ENCODE measurements at places on chromosomes 1 and 21.
A peak's percentile ranks its signal among the peaks of the same experiment; 100 is the strongest.

DNA sequence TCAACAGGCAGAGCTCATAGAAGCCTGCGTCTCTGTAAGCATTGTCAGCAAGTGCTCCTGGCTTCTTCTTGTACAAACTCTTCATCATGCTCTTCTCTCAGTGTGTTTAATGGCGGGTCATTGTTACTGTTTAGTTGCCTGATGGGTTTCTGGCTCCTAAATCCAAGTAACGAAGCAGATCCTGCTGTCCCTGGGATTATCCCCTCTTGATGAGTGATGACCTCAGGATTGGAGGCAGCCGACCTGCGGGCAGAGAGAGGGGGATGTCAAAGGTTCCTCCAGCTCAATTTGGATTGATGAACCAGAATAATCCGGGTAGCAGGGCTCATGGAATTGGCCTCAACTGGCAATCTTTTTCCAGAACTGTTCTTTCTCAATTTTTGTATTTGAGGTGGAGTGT, 66.1 kb upstream of the BARHL2 start:
- DNase-seq = no peak

DNA sequence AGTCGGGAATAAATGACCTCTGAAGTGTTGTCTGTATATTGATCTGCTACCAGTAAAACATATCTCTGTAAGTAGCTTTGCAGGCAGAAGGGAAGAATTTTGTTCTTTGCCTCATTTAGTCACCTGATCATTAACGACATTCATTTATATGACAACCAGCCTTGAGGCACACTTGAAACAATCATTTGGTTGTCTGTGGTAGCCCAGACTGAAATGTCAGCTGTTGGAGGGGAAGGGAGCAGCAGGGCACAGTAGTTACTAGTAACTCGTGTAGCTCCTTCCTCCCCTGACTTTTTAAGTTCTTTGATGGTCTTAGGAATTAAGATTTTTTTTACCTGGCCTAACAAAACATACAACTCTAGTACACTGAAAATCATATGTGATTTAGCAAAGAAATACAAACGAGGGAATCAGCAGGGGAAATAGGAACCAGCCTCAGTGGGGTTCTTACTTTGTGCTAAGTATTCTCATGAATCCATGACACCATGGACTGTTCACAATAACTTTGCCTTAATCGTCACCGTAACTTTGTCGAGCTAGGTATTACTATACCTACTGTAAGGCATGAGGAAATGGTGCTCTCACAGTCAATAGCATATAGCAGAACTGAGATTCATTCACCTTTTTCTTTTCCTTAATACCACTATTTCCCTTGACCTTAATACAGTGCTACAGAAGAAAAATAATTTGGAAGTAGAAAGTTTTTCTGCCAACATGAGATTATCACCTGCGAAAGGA, 6.4 kb downstream of the IL12RB2 start:
- DNase-seq = no peak

GRCh38 chr21:44704636-44705001, 6.8 kb downstream of the TSPEAR start:
- DNase-seq = no peak

- no peak for DNase-seq
Measured at GRCh38 chr1:208048904-208049303, 138.0 kb upstream of the CD34 start.

DNA sequence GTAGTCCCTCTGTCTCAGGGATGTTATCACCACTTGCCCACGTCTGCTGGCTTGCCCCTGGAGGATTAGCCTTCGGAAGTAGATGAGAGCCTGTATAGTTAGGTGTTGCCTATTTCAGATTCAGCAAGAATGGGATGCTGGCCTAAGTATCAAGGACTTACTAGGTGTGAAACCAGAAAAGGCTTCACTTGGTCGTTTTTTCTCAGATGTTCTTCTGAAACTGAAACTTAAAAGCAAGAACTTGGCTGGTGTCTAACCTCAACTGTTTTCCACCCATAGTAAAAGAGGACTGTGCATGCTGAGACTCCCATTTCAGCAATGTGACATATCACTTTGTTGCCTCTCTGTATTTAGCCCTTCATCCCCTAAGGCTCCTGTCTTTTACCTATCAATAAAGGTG, 67.0 kb upstream of the LRRC53 start:
- no peak for DNase-seq

DNA sequence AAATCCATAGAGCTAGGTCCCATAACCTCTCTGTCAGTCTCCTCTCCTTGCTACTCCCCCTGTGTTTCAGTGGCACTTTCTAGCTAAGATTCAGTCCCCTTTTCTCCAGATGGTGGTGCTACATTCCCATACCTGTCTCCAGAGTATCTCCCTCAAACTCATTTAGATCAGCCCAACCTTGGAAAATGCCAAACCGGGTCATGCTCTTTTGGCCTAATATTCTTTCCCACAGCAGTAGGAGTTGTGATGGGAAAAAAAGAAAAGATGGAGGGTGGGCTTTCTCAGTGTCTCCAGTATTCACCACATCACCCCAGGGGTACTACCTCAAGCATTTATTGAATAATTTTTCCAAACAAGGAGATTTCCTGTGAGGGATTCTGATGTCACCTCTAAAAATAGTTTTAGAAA, 3.2 kb upstream of the RXFP4 start:
- DNase-seq = no peak

DNA sequence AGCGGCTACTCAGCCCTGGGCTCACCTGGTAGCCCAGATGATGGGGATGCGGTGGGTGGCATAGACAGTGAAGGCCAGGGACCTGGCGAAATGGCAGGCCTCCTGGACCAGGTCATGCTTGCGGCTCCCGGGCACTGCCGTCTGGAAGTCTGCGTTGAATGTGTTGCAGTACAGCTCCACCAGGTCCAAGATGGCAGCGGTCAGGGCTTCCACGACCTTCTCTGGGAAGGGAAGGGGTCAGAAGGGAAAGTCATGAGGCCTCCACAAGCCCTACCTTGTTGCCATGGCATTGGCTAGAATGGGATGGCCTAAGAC, 38.8 kb downstream of the PIK3C2B start:
- DNase-seq = no peak

GRCh38 chr1:29451368-29451892, 215.1 kb downstream of the PTPRU start:
- DNase-seq = no peak

- DNase-seq = no peak
Measured at GRCh38 chr1:246837418-246838117, 94.2 kb downstream of the AHCTF1 start.

GRCh38 chr1:206770531-206771337, at the start of gene IL19:
Gene IL19 (plus strand): TSS chr1:206770773. CDS start chr1:206836663, 65,890 bp downstream.
- no peak for DNase-seq

DNA sequence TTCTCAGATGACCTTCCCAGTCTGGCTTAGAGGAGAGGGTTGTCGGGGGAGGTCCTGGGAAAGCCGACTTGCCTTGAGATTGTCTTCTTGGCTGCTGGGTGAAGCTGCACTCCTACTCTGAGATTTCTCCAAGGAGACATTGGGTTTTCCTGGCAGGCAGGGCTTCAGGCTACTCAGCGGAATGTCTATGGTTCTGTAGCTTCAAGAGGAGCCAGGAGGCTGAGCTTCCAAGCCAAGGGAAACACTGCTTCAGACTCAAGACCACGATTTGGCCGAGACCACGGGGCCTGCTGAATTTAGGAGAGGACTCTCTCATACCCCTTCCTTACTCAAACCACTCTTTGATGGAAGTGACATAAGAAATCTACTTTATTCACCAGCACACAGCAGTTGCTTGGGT, 67.8 kb downstream of the NTMT2 start:
- no peak for DNase-seq

DNA sequence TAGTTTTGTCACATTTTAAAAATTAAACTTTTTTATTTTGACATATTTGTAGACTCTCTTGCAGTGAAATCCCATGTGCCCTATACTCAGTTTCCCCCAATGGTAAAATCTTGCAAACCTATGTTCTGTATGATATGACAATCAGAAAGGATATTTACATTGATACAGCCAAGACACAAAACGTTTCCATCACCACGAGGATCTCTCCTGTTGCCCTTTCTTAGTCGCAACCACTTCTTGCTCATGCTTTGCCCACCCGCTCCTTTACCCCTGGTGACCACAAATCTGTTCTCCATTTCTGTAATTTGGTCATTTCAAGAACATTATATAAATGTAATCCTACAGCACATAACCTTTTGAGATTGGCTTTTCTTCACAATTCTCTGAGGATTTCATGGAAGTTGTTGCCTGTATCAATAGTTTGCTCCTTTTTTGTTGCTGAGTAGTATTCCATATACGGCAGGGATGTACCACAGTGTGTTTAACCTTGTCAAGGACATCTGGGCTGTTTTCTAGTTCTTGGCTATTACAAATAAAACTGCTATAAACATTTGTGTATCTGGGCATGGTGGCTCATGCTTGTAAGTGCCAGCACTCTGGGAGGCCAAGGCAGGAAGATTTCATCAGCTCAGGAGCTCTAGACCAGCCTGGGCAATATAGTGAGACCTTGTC, 14.0 kb upstream of the BATF3 start:
- DNase-seq = no peak

- no peak for DNase-seq
Measured at GRCh38 chr21:37891972-37892371, 24.3 kb downstream of the KCNJ6 start.

DNA sequence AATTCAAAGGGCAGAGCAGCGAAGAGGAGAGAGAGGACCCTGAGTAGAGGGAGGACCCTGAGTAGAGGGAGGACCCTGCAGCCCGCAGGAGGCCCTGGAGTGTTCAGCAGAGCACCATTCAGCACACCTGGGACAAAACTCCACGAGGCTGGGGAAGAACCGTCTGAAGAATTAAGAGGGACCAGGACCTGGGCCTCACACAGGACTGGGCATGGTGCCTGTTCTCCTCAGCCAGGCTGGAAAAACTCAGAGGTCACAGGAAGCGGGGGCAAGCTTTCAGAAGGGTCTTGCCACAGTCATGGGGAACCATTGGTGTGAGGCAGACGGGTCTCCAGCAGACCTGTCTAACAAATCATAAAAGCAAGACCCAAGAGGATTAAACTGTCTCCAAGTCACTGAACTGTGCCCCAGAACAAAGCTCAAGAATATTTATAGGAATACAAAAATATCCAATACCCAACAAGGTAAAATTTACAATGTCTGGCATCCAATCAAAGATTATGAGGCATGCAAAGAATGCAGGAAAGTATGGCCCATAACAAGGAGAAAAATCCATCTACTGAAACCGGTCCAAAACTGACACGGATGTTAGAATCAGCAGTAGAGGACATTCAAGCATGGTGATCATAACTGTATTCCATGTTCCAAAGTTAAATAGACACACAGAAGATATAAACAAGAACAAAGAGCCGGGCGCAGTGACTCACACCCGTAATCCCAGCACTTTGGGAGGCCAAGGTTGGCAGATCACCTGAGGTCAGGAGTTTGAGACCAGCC, 30.6 kb downstream of the MORN1 start:
- DNase-seq = no peak

GRCh38 chr21:34743831-34744230, 75.0 kb downstream of the CLIC6 start:
- DNase-seq = no peak

DNA sequence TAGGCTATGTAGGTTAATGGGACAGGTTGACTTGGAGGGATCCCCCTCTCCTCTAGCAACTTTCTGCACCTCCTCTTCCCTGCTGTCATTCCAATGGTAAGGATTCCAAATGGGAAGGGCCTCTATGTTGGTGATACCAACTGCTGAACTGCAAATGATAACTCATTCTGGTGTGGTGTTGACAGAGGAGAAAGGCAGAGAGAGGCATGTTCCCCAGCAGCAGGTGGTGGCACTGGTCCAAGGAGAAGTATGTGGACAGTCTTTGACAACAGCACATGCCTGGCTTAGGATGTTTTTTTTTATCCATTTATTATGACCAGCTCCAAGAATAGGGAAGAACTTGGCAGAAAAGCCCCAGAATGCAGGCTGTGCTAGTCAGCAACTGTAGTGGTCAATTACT, 19.6 kb upstream of the SPAG17 start:
- DNase-seq = no peak

GRCh38 chr1:161484613-161485012, 20.6 kb upstream of the FCGR2A start:
- DNase-seq = no peak

GRCh38 chr1:36961062-36961615, 73.2 kb downstream of the GRIK3 start:
- DNase-seq = no peak

- DNase-seq = no peak
Measured at GRCh38 chr1:31354283-31354682, 18.6 kb downstream of the FABP3 start.

GRCh38 chr1:224670506-224670905, 54.4 kb downstream of the CNIH3 start:
- no peak for DNase-seq

- DNase-seq = peak; percentile 31
Measured at GRCh38 chr21:23887725-23888306, 1719.5 kb downstream of the MRPL39 start.

- DNase-seq = no peak
Measured at GRCh38 chr1:22208268-22208972, 65.5 kb upstream of the WNT4 start.

GRCh38 chr1:176448340-176448739, 14.6 kb upstream of the PAPPA2 start:
- DNase-seq = no peak

DNA sequence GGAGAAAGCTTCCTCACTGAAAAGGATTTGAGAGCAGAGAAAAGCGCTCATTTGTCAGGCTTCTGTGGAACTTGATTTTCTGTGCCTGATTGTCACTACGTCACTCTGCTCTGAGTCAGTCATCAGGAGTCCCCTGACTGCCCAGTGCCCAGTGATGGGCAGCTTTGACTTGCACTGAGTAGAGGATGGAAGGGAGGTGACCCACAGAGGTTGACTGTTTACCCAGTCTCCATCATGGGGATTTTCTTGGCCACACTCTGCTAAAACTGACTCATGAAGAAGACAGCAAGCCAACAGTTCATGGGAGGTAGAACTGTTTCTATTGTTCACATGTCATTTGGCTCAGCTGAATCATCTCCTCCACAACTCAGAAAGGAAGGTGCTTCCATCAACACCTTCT, 82.1 kb upstream of the DUSP10 start:
- no peak for DNase-seq

- DNase-seq = no peak
Measured at GRCh38 chr1:51792864-51793263, 85.7 kb downstream of the NRDC start.

GRCh38 chr1:9914610-9914937, 4.5 kb upstream of the CTNNBIP1 start:
- no peak for DNase-seq

DNA sequence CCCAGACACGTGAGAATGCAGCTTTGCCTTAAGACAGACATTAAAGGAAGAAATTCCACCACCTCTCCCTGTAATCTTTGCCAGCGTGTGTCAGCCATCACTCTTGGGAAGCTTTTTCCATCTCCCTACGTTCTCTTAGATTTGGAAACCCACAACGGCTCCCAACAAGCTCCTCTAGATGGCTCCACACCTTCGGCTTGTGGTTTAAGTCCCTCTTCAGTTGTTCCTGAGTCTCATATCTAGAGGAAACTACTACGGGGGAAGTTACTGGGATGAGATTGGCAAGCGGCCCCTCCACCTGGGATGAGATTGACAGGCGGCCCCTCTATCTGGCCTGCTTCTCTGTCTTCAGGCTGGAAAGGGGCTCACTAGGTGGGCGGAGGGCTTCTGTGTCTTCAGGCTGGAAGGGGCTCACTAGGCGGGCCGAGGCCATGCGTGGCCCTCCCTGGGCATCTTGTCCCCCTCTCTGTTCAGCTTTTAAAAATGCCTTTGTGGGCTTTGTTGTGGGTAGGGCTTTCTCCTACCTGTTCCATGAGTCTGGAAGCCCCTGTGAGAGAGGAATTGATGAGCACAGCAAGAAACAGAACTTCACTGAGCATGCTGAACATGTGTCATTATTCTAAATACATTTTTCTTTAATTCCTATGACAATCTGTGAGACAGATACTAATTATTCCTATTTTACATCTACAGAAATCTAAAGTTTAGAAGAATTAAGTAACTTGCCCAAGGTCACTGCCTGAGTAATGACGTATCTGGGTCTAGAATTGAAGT, 670.5 kb downstream of the KIF26B start:
- no peak for DNase-seq

Data from activated T-helper 2 cell treated with anti-CD3 and anti-CD28 coated beads, Interferon-gamma antibody, Interleukin-2, Interleukin-4, amounts not matched to agents 10 μg/mL and 5 μg/mL and 100 μg/mL, durations not matched to agents 14 hours and 24 hours and 36 hours (primary cell).